ENCODE measurements at places on chromosomes 6 and 20.

DNA sequence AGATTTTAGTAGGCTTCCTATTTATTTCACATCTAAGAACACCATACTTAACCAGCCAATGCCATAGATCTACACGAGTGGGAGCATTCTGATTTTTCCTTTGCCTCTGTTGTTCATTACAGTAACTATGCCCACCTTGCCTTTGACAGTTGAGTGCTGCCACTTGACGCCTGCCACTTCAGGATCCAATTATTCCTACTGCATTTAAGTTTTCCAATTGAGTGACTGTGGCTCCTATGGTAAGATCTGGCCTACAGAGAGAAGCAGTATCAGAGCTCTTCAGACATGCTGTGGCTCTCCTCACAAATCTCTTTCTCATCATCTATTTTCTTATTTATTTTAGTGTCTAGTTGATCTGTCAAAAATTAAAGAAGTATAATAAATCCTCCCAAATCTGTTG is 403.0 kb upstream of the SPTLC3 start:
- DNase-seq, result no peak

- no peak for DNase-seq
Measured at GRCh38 chr20:891706-892080, 24.4 kb downstream of the ANGPT4 start.

DNA sequence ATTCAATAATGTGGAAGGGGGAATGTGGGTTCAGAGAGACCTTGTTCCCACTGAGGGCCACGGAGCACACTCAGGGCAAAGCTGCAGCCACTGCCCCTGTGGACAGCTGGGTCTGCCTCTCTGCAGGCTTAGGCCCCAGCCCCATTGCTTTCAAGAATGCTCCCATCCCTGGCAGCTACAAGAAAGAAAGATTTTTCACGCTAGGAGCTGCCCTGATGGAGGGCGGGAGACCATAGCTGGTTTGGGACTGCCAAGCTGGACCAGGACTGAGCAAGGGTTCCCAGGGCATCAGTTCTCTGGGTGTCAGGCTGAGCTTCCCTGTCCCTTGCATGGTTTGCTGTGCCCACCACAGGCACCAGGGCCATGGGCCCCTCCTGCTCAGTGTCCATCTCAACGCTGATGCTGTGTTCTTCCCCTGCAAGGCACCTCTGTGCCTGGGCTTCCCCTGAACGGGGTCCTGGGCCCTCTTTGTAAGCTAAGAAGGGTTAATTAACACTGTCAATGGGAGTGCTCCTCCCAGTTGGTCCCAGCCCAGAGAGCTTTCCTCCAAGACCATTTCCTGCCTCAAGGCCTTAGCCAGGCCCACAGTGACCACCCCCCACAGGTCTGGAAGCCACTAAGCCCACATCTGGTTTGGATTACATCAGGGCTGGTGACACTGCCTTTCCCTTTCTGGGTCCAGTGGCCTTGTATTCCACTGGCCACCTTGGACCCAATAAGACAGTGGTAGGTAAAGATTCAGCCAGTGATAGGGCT is 8.4 kb downstream of the FOXS1 start:
- DNase-seq, result no peak

DNA sequence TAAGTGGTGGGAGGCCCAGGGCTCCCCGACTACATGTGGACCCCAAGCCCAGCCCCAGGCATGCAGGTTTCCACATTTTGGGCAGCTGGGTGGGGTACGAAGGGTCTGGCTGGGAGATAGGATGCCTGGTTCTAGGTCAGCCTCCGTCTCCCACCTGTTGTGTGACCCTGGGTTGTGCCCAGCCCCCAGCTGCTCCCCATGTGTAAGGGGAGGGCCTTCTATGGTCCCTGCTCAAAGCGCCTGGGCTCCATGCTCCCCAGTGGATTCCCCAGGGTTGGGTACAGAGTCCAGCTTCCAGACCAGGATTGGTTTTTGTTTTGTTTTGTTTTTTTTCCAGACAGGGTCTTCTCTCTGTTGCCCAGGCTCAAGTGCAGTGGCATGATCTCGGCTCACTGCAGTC is 1.1 kb upstream of the VWA7 start:
- DNase-seq, result no peak

GRCh38 chr20:32278199-32278643 is 770 bp downstream of the KIF3B start:
- DNase-seq, result no peak

DNA sequence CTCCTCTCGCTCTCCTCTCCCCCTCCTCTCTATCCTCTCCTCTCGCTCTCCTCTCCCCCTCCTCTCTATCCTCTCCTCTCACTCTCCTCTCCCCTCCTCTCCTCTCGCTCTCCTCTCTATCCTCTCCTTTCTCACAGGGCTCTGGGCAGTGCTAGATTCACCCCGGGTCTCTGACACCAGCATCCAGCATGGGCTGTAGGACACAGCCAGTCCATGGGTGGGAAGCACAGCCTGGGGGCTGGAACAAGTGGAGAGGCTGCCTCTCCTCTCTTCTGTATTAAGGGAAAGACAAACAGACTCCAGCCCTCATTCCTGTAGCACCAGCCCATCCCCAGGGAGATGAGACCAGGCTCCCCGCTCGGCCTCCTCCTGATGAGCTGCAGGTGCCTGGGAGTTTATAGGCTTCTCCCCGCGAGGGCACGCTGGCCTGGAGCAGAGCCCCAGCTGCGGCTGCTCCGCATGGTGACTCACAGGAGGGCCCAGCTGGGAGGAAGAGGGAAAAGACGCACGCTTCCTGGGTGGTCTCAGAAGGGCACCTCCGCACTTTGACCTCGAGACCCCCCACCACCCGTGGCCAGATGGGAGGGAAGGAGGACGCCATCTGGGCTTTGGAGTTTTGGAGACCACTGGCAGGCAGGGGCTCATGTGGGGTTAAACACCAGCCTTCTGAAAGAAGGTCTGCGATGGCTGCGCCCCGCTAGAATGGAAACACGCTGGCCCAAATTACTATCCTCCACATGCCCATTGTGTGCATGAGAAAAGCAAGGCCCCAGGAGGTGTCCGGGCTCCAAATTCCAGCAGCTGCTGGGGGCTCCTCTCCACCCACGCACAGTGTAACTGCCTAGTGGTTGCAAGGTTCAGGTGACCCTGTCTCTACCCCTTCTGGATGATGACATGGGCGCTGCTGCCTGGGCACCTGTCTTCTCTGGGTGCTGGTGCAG is 68.0 kb downstream of the BMP7 start:
- no peak for DNase-seq

DNA sequence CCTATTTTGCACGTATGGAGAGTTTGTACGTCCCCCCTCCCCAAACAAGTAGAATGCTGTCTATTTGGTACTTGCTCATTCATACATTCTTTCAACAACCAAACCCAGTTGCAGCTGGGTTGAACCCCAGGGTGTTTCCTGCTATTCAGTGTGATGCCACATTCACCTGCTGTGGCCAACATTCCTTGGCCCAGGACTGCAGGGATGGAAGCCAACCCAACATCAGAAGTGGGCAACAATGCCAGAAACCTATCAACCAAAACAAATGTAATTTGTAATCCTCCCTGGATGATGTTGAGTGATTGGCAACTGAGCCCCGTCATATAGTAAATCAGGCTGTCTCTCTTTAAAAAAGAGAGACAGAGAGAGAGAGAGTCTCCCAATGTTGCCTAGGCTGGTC is 8.9 kb downstream of the NT5E start:
- no peak for DNase-seq

- DNase-seq, result no peak
Measured at GRCh38 chr6:40692337-40692736, 105.2 kb upstream of the LRFN2 start.

DNA sequence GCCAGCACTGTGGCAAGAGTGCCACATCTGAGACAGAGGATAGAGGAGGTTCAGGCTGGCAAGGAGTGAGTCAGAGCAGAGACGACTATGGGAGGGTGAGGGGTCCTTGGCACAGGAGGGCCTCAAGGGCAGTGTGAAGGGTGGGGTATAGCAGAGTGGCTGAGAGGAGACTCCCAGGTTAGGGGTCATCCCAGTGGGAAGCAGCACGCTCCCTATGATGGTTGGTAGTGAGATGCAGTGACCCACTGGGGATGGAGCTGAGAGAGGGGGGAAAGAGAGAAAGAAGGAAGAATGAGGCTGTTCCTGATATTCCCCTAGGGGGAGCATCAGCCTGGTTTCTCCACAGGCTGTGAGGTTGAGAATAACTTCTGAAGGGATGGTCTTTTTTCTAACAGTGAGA is 97.3 kb downstream of the INSM1 start:
- no peak for DNase-seq

- no peak for DNase-seq
Measured at GRCh38 chr6:39941820-39942219, 7.6 kb upstream of the MOCS1 start.

- DNase-seq, result peak; percentile 44
Measured at GRCh38 chr20:33209789-33210188, 7.4 kb upstream of the BPIFA3 start.

- DNase-seq, result no peak
Measured at GRCh38 chr20:1888796-1889463, 6.3 kb upstream of the SIRPA start.

GRCh38 chr6:157585274-157586087 is 204.5 kb downstream of the ZDHHC14 start:
- no peak for DNase-seq

DNA sequence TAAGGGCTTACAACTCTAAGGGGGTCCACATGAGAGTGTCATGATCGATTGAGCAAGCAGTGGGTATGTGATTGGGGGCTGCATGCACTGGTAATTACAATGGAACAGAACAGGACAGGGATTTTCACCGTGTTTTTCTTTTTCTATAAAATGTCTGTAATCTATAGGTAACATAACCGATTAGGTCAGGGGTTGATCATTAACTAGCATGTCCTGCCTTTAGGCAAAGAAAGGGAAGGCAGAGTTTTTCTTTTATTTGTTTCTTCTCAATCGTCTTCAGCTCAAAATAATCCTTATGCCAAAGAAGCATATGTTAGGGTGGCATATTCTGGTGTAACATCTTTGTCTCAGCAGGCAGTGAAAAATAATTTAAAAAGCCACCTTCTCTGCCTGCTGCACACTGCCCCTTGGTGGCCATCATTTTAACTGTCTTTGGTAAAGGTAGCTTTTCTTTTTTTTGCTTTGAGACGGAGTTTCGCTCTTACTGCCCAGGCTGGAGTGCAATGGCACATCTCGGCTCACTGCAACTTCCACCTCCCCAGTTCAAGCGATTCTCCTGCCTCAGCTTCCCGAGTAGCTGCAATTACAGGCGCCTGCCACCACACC is 9.7 kb upstream of the CEP43 start:
- no peak for DNase-seq

- no peak for DNase-seq
Measured at GRCh38 chr20:62758226-62758912, 37.9 kb upstream of the MRGBP start.

DNA sequence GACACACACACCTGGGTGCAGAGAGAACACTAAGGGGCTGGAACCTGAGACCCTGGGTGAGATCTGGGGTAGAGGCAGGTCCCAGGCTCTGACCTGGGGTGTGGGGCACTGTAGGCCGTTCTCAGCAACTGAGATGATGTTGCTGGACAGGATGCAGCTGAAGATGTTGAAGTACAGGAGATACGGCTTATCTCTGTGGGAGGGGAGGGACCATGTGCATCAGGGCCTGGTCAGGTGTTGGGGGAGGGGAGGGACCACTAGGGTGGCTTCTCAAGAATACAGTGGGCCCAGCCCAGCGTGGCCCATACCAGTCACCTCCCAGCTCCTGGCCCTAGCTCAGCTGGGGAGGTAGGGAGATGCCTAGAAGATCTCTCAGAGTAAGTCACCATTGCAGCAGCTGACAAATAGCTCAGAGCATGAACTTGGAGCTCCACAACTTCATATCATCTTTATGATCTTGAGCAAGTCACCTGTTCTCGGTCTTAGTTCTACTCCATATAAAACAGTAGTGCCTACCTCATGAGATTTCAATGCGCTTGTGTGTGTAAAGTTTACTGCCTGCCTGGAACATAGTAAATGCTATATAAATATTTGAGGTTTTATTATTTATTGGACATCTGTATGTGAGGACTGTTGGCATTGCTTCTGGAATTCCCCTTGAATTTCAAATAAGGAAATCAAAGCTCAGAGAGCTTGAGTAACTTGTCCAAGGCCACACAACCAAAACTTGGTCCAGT is 3.8 kb downstream of the SLC44A4 start:
- DNase-seq, result no peak

- DNase-seq, result no peak
Measured at GRCh38 chr20:17605131-17605660, 35.3 kb downstream of the DSTN start.

DNA sequence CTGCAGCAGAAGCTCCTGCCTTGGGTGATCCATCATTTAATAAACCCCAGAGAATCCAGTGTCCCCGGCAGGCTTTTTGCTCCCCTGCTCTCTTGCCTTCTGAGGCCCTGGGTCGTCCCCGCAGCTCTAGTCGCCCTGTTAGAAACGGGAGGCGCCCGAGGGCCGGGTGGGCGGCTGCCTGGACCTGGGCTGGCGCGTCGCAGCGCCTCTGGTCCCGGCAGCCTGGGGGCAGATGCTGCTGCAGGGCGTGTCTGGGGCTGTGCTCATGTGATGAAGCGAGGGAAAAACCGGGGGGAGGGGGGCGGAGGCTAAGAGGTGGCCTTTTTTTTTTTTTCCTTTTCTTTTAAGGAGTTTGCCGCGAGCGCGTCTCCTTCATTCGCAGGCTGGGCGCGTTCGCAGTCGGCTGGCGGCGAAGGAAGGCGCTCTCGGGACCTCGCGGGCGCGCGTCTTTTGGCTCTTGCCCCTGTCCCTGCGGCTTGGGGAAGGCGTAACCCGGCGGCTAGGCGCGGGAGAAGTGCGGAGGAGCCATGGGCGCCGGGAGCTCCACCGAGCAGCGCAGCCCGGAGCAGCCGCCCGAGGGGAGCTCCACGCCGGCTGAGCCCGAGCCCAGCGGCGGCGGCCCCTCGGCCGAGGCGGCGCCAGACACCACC is 394 bp downstream of the AKAP12 start:
- no peak for DNase-seq

DNA sequence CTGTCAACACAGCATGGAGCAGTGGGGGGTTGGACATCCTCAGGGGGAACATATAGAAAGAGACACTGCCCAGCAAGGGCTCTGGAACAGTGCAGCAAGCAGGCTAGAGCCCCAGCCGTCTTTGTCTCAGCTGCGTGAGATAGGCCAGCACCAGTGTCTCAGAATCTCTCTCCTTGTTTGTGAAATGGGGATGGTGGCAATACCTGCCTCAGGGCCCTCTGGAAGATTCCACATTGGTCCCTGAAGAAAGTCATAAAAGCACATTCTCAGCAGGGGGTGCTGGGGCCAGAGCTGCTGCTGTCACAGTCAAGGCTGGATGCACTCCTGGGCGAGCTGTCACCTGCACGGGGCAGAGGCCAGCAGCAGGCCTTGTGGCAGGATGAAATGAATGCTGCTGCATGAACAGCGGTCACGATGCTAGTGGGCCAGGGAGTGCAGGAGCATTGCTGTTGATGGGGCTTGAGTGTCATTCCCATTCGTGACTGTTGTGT is 121.7 kb downstream of the SYCP2 start:
- no peak for DNase-seq

DNA sequence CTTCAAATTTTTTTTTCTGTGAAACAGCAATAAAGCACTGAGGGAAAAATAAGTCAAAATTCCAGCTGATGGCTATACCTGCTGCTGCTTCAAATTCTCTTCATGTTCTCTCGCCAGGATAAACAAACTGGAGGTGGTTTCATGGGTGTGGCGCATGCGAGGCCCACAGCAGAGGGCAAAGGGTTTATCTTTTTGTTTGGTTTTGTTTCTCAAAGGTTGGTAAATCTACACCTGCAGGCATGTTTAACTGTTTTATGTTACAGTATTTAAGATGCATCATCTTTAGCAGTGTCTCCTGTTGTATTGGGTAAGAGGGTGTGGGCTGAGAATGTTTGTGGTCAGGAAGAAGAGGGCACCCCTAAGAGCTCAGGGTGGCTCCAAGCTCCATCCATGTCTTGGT is 342.2 kb downstream of the CDH26 start:
- no peak for DNase-seq
